ENCODE measurements at places on chromosomes 7 and 10.

GRCh38 chr7:2019711-2020511, 212.8 kb downstream of the MAD1L1 start:
- DNase-seq = peak; percentile 18

GRCh38 chr7:95139922-95140321, 184.4 kb downstream of the PON1 start:
- DNase-seq = no peak

DNA sequence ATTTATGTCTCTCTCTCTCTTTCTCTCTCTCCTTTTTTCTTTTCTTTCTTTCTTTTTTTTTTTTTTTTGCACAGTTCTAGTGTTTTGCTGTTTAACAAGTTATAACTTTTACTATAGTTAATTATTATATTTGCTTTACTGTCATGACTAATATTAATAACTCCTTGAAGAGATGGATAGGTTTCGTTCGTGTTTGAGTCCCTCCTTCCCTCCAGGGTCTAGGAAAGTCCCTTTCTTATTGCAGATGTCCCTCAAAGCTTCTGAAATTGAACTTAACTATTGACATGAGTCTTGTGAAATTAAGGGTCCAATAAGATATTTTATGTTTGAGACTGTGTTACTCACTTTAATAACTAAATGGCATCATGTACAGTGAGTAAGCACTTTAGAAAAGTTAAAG, 131.4 kb downstream of the PLXDC2 start:
- DNase-seq = no peak

DNA sequence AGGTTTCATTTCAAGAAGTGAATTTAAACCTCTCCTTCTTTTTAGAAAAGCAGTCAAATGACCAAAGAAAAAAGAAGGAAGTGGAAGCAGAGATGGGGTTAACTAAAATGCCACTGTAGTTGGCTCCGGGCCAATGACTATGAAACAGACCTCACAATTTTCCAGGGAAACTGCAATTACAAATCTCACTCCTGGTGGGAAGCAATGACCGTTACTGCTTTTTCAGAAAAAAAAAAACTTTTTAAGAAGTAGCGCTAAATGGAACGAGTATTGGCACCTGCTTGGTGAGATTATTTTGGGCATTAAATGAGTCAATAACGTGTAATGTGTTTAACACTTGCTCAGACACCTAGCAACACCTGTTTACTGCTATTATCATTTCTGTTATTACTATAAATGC, 1.2 kb downstream of the SFRP4 start:
- DNase-seq = no peak

- DNase-seq = no peak
Measured at GRCh38 chr10:91682912-91683311, 50.0 kb upstream of the PPP1R3C start.

DNA sequence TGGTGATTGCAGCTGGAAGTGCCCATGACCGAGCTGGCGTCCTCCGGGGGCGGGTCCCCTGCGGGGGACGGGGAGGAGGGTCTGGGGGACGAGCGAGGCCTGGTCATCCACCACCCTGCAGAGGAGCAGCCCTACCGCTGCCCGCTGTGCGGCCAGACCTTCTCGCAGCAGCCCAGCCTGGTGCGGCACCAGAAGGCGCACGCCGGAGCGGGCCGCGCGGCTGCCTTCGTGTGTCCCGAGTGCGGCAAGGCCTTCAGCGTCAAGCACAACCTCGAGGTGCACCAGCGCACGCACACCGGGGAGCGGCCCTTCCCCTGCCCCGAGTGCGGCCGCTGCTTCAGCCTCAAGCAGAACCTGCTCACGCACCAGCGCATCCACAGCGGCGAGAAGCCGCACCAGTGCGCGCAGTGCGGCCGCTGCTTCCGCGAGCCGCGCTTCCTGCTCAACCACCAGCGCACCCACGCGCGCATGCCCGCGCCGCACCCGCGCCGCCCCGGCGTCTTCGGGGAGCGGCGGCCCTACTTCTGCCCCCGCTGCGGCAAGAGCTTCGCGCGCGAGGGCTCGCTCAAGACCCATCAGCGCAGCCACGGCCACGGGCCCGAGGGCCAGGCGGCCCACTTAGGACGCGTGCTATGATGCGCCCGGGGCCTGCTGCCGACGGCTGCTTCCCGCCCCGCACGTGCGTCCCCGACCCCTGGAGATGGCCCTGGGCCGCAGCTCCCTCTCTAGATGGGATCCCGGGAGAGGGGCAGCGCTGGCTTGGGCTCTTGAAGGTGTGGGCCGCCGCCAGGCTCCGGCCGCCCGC, 28.7 kb downstream of the ZNF775 start:
- no peak for DNase-seq

DNA sequence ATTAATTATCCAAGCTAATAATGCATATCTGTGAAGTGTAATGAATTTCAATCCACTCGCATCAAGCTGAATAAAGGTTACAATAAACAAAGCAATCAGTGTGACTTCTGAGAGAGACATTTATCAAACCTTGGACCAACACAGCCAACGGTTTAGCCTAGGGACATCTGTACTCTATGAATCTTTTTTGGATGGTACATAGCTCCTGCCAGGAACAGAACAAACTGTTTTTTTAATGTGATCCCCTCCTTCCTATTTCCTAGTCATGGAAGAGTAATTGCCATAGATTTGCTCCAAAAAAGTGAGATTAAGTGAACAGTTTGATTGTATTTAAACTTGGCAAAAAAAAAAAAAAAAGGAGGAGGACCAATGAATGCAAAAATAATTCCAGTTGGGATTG, 11.2 kb upstream of the NRCAM start:
- no peak for DNase-seq

- no peak for DNase-seq
Measured at GRCh38 chr10:24929904-24930303, 22.5 kb downstream of the PRTFDC1 start.

GRCh38 chr10:31709028-31709427, 219.6 kb downstream of the ARHGAP12 start:
- DNase-seq = no peak

- no peak for DNase-seq
Measured at GRCh38 chr10:127911218-127911866, 4.4 kb downstream of the PTPRE start.

GRCh38 chr10:124660404-124661125, 83.6 kb downstream of the FAM53B start:
- DNase-seq = no peak

GRCh38 chr10:121497513-121498470, 100.5 kb downstream of the FGFR2 start:
- no peak for DNase-seq

- no peak for DNase-seq
Measured at GRCh38 chr7:135366843-135367508, 133.3 kb downstream of the STRA8 start.

DNA sequence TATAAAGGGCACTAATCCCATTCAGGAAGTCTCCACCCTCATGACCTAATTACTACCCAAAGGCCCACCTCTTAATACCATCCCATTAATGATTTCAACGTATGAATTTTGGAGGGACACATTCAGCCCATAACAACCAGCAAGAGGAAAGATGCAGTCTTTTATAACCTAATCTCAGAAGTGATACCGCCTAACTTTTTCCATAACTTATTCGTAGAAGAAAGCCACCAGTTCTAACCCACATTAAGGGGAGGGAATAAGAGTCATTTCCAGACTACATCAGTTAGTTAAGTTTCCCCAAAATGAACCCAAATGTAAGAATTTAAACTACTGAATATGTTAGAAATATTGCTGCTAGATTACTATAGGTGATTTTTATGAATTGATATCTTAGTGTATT, 32.1 kb upstream of the LHFPL3 start:
- no peak for DNase-seq

DNA sequence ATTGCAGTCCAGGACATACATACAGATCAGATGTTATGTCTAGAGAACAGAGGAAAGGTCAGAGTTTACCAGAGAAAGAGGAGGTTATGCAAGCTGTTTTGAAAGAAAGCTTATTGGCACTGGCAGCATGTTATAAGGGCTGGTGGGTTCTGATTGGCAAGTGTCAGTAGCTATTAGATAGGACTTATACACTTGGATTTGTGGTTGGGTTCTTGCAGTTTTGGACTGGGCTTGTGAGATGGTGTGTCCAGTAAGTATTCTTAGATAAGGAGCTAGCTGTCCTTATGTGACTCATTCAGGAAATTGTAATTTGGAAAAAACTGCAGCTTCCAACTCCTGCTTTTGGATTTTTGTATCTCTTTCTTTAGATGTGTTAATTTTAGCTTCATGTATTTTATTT, 130.7 kb upstream of the NAMPT start:
- DNase-seq = no peak

GRCh38 chr7:133102276-133103060, 20.6 kb upstream of the CHCHD3 start:
- DNase-seq = no peak

GRCh38 chr10:93815304-93816096, 57.8 kb downstream of the LGI1 start:
- DNase-seq = no peak

- no peak for DNase-seq
Measured at GRCh38 chr7:80981405-80981804, 62.6 kb upstream of the SEMA3C start.

DNA sequence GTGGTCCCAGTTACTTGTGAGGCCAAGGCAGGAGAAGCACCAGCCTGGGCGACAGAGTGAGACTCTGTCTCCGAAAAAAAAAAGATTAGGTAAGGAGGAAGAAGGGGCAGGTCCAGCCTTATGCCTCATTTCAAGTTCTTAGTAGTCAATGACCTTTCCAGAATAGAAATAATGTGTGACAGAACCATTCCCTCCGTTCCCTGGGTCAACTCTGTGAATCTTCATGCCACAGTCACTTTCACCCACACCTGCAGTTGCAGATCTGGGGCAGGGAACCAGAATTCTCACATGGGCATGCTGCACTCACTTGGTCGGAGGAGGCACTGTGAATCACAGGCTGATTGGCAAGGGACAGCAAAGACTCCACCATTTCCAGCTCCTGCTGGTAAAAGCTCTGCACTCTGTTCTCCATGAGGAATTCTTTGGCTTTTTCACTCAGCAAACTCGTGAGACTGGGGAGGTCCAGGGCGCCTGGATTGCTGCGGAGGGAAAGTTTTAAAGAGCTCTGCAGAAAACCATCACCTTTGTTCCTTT, 20.7 kb downstream of the STN1 start:
- DNase-seq = no peak

DNA sequence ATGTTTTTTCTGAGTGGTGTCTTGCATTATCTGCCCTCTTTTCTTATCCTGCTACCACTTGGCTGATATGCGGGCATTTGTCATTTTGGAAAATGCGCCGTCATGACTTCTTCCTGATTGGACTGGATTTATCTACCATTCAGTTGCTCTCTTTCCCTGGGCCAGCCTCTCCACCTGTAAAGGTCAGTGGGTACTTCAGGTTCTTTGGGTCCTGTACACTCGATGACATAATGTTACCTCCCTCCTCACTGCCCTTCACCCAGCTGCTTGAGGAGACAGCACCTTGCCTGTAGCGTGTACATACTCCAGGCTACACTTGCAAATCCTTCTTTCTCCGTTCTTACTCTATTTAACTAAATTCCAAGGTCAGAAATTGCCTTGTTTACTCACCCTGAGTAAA, 83.7 kb downstream of the RBM33 start:
- DNase-seq = no peak

- DNase-seq = no peak
Measured at GRCh38 chr7:102189756-102190155, 96.9 kb upstream of the SH2B2 start.

GRCh38 chr10:66842867-66843266, 83.0 kb upstream of the LRRTM3 start:
- DNase-seq = no peak

- DNase-seq = no peak
Measured at GRCh38 chr7:36944838-36945237, 220.5 kb upstream of the AOAH start.

GRCh38 chr7:148699782-148700629, 1.3 kb downstream of the CUL1 start:
- no peak for DNase-seq

GRCh38 chr7:124013306-124013705, 19.6 kb downstream of the TMEM229A start:
- DNase-seq = no peak

DNA sequence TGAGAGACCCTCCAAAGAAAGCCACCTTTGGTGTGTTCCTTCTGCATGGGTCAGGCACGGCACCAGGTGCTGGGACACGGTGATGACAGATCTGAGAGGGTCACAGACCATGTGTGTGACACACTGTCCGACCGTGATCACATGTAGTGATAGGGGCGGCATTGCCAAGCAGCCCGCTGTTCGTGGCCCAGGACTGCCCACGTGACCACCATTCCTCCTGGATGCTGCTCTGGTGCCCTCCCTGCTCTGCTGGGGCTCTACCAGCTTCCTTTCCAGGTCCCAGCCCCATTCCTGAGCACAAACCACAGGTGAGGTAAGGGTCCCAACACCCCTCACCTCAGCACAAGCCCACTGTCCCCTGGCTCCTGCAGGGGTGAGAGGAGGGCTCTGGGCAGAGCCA, 10.1 kb upstream of the SLC18A3 start:
- no peak for DNase-seq

DNA sequence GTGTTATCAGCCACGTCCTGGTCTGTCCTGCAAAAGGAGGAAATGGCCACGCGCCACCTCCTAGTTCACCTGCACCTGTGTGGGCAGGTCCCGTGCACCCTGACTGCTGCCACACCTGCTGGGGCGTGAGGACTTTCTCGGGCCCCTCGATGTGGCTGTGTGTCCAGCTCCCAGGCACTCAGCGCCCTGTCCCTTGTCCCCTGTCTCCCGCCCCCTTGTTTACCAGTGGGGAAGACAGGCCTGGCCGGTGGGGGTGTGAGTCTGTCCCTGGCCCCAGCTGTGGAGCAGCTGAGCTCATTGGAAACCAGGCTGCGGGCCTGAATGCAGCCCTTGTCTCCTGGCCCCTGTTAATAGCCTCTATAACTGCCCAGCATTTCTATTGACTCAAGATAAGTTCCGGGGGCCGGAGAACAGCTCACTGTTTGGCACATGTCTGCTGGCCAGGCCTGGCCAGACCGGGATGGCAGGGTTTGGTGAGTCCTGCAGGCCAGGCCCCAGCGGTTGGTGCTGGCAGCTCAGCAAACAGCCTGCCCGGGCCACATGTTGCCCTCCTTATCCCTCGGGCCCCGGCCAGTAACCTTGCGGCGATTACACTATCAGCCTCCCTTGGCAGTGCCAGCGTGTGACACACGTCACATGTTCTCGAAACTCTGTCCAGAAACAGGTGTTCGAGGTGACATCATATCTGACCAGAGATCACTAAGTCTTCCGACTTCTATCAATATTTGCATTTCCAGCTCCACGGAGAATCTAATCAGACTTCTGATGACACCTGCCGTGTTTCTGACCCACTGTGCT, 52.1 kb downstream of the FOXL3 start:
- no peak for DNase-seq

- DNase-seq = no peak
Measured at GRCh38 chr7:143914938-143915652, 13.1 kb upstream of the TCAF1 start.

DNA sequence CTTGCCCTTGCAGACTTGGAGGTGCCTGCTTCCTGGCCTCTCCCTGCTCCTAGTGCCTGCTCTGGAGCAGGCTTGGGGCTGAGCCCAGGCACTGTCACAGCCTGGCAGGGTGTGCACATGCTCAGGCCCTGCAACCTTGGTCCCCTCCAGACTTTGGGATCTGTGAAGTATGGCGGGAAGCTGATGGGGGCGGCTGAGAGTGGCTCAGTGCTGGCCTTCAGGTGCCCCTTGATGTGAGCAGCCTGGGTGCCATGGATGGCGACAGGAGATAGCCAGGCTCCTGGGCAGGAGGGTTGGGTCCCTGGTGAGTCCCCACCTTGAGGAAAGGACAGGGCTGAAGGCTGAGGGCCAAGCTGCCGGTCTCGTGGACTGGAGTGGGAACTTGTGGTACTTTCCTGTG, 700.4 kb upstream of the KCND2 start:
- DNase-seq = no peak

- peak; percentile 1 for DNase-seq
Measured at GRCh38 chr10:84256510-84257342, 11.9 kb downstream of the RGR start.

GRCh38 chr10:32239769-32240168, 107.2 kb downstream of the EPC1 start:
- no peak for DNase-seq
